CD4-positive, alpha-beta T cell treated with Interleukin-4 for 1 hour (primary cell): ENCODE measurements at places on chromosomes 13 and 19.
A peak's percentile ranks its signal among the peaks of the same experiment; 100 is the strongest.

- DNase-seq, result peak; percentile 14
Observed at GRCh38 chr19:56270676-56271075, 1.9 kb upstream of the EDDM13 start.

DNA sequence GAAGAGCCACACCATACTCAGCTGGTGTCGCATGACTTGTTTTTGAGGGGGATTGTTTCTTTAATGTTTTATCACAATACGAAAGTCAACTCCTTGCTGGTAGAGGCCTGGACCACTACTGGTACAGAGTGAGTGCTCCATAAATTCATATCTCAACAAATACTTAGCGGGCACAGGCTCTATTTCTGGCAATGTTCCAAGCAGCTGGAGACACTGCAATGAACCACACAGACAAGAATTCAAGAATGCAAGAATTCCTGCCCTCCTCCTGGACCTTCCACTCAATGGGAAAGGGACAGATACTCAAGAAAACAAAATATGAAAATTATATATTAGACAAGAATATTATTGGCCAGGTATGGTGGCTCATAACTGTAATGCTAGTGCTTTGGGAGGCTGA is 5.1 kb upstream of the FXYD5 start:
- no peak for DNase-seq

DNA sequence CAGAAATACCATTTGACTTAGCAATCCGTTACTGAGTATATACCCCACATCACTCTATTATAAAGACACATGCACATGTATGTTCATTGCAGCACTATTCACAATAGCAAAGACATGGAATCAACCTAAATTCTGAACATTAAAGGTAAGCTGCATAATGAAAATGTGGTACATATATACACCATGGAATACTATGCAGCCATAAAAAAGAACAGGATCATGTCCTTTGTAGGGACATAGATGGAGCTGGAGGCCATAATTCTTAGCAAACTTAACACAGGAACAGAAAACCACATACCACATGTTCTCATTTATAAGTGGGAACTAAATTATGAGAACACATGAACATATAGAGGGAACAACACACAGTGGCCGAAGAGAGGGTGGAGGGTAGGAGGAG is 85.2 kb downstream of the NDFIP2 start:
- DNase-seq, result no peak

- no peak for DNase-seq
Observed at GRCh38 chr13:78402708-78403400, 200.5 kb downstream of the POU4F1 start.

- DNase-seq, result no peak
Observed at GRCh38 chr19:31784671-31785101, 435.4 kb upstream of the TSHZ3 start.

DNA sequence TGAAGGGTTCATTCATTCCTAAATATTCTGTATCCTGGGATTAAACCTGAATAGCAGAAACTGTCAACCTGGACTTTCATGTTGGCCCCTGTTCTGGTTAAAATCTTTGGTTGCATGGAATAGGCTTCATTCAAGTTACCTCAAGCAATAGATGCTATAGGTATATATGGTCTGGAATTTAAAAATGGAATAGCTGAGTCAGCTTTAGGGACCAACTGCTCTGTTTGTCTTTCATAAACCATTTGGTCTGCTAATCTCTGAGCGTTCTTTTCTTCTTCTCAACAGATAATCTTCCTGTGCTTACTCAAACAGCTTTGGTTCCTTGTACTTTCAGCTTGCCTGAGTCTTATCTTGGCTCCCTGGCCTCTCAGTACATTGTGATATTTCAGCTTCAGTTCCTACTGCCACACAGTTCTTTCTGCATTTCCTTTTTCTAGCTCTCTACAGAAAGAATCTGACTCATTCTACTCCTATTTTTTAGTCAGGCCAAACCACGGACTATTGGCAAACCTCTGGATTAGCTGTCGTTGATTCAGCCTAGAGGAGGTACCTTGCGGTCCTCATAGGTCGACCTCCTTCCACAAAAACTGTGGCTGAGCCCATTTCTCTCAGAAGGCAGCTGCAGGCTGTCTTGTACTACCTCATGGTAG is 35.9 kb upstream of the MAB21L1 start:
- DNase-seq, result no peak

- DNase-seq, result no peak
Observed at GRCh38 chr19:14449321-14449720, 16.2 kb downstream of the PKN1 start.

DNA sequence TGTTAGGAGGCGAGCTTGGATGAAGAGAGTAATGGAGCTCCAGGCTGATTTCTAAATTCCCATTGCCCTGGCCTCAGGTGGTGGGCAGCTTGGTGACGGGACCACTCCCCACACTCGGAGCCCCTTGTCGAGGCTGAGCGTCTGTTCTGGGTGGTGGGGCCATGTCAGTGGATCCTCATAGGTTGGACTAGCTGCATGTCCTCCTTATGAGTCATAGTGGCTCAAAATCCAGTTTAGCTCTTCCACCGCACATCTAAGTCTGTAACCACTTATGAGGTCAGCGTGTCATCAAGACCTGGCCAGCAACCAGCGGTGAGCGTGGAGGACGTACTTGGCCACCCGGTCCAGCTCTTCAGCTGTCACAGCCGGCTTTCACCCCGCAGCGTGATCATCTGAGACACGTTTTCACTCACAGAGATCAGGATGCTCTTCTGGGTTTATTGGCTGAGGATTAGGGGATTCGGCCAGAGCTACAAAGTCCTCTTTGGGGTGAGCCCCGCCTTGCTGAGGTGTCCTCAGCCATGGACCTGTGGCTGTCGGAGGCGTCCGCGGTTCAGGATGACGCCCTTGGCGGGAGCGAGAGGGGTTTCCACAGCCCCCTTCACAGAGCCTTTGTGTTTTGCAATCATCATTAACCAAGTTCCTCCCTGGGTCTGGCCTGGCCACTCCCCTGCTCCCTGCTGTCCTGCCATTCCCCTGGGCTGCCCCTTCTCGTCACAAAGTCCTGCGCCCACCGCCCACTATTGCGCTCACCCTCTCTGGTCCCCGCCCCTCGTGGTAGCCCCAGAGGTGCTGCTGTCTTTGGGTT is 41.9 kb downstream of the ADPRHL1 start:
- no peak for DNase-seq

DNA sequence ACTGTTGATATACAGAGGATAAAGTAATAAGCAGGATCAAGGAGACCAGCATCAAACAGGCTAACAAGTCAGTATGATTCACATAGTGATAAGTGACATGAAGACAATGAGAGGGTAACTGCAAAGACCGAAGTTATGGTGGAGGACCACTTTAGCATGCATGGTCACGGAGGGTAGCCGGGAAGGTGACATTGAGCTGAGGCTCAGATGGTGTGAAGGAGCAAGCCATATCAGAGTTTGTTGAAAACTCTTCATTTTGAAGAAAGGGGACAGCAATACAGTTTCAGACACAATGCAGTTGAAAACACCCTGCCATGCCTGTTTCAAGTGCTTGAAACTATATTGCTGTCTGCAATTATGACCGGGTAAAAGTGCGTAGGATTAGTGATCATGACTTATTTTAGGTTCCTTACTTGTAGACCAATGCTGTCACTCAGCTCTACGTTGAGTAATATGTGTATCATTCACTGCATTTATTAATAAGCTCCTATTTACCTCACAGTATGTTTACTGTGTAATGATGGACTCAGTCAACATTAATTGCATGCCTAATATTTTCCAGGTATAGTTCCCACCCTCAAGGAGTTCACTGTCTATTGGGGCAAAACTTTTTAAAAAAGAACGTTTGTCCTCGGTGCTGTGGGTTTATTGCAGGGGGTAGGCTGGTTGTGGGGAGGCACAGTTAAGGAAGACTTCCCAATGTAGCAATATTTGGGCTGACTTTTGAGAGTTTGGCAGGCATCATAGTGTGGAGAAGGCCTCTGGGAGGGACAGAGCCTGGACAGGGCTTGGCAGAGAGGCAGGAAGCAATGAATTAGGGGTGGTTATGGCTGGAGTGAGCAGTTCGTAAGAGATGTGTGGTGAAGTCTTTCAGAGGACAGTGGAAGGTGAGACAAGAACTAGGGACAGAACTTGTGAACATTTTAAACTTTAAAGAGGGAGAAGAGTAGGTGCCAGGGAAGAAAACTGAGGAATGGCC is 3.2 kb downstream of the UBAC2 start:
- no peak for DNase-seq
